GM10248 (cell line): ENCODE measurements at places on chromosomes 7 and 10.

GRCh38 chr10:114174695-114175188 is 739 bp upstream of the CCDC186 start:
- no peak for DNase-seq

DNA sequence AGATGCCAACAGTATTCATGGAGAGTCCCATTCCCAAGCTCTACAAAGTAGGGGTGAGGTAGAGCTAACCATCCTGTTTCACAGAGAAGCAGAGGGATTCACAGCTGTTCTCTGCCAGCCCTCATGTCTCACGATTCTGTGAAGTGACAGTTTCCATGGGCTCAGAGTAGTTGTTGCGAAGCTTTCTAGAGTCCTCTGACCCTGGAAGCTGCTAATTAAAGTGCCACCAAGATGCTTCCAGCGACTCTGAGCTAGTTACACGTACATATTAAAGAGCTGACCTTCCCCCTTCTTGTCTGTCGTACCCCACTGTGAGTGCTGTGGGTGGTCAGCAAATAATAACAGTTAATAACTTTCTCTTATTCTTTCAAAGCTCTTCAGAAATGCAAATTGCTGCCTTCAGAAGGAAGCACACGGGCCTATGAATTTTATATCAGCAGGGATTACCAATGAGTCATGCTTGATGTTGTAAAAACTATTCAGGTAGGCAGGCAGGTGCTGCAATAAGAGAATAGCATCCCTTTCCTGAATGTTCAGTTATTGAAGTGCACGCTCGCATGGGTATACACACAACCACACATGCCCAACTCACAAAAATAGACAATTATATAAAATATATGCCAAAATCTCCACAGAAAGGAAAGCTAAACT is 34.1 kb downstream of the DNAJB9 start:
- no peak for DNase-seq

GRCh38 chr7:1537535-1538412 is 7.3 kb downstream of the MAFK start:
- DNase-seq: no peak

DNA sequence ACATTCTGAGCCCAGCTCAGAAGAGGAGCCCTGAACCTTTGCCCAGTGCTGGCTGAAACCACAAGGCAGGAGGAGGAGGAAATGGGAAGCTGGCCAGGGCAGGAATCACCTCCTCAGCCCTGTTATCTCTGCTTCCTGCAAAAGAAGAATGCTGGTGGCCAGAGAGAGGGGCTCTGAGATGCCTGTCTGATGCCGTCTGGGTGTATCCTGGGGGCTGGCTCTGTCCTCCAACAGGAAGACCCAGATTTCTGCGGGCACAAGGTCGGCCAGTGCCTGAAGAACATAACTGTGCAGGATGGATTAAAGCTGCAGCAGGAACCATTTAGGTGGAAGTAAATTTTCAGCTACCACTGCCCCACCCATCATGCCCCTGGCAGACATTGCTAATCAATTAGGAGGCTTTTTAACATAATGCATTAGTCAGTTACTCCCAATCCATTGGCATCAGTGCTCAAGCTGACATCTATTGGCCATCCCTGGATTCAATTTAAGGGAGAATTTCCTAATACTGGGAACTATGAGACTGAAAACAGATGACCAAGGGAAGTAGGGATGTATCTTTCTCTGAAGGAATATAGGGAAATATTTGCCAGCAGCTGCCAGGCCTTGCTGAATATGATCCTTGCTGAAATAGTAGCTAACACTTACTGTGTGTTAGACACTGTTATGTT is 67.7 kb downstream of the COL13A1 start:
- no peak for DNase-seq

- DNase-seq: no peak
These were observed 836 bp downstream of the DPYSL4 start for GRCh38 chr10:132187430-132188138.
